ENCODE measurements at places on chromosomes 11 and 22. TPM values are rescaled to one million over a fixed set of nuclear protein-coding genes. Genes with fewer than 3 reads are reported as not detected.

KREMEN1 gene
- total RNA-seq, result 47.0 TPM

TIGD3 gene
- total RNA-seq, result not detected

MSANTD4 gene
- 14.8 TPM for total RNA-seq

DEFB131B gene
- total RNA-seq, result not detected

LDHAL6A gene
- not detected for total RNA-seq

CENPM gene
- total RNA-seq, result 10.9 TPM

FAM180B gene
- total RNA-seq, result not detected

F2 gene
- not detected for total RNA-seq

PARVG gene
- 4.0 TPM for total RNA-seq

OR51I1 gene
- total RNA-seq, result not detected

SLCO2B1 gene
- 14.3 TPM for total RNA-seq

TECTA gene
- total RNA-seq, result 1.2 TPM

APOA5 gene
- not detected for total RNA-seq

CSNK1E gene
- total RNA-seq, result 158 TPM

DEUP1 gene
- not detected for total RNA-seq

OR52L1 gene
- total RNA-seq, result not detected

Data from lower leg skin (tissue), 4 donors.